ENCODE measurements at places on chromosomes 6 and 20. TPM values are rescaled to one million over a fixed set of nuclear protein-coding genes. Genes with fewer than 3 reads are reported as not detected.

Gene OR11A1
- not detected for total RNA-seq

Gene SYCP2L
- 0.50 TPM for total RNA-seq

Gene SLC35F1
- total RNA-seq, result 2.5 TPM

Gene PACRG
- total RNA-seq, result 11.9 TPM

Gene SLC35D3
- total RNA-seq, result not detected

Gene NCOA7
- 23.1 TPM for total RNA-seq

Gene HSP90AB1
- total RNA-seq, result 846 TPM

Gene BPI
- 0.38 TPM for total RNA-seq

Gene NDUFAF5
- 72.3 TPM for total RNA-seq

Gene MYB
- total RNA-seq, result 0.20 TPM

Gene SEL1L2
- 4.6 TPM for total RNA-seq

Gene NCOA6
- 19.9 TPM for total RNA-seq

GRCh38 chr6:14804785-14805210 is 441.1 kb upstream of the JARID2 start:
- peak; percentile 92 for DNase-seq

DNA sequence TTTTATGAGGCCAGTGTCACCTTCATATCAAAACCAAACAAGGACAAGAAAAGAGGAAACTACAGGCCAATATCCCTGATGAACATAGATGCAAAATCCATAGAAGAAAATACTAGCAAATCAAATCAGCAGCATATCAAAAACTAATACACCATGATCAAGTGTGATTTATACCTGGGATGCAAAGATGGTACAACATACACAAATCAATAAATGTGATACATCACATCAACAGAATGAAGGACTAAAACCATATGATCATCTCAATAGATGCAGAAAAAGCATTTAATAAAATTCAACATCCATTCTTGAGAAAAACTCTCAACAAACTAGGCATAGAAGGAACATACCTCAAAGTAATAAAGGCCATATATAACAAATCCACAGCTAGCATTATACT is 8.1 kb upstream of the GINM1 start:
- DNase-seq, result no peak

- DNase-seq, result no peak
These were observed 15.8 kb downstream of the PSMB1 start for GRCh38 chr6:170537329-170537728.

GRCh38 chr6:167829513-167829912 is 2.8 kb downstream of the AFDN start:
- DNase-seq, result no peak

DNA sequence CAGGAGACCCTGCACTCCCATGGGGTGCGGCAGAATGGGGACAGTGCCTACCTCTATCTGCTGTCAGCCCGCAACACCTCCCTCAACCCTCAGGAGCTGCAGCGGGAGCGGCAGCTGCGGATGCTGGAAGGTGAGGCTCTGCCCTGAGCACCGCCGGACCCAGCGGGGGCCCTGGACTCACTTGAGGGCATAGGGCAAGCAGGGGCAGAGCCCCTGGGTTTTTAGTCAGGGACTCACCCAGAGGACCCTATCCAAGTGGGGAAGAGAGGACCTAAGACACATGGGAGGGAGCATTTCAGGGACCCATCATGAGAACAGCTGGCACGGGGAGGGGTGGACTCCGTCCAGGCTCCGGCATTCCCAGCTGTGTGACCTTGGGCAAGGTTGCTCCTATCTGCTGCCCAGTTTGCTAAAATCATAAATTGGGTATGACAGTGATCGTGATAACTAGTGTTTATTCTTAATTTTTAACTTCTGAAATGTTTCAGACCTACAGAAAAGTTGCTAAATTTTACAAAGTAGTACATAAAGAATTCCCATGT is 9.8 kb downstream of the RBCK1 start:
- DNase-seq, result no peak

DNA sequence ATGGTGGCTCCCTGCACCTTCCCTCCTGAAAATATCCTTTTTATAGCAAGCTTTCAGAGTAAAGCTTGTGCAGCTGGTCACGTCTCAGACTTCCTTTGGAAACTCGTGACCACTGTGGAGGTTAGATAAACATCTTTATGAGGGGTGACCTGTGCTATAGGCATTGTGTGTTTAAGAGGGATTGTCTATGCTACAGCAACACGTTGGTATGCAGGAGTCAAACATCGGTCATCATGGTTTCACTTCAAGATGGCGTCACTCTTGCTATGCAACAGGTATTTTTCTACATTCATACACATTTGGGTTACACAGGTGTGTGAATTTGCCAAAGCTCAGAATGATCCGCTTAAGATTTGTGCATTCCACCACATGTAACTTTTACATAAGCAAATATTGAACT is 14.6 kb upstream of the BLCAP start:
- no peak for DNase-seq

GRCh38 chr20:10832141-10832540 is 158.3 kb upstream of the JAG1 start:
- DNase-seq, result no peak

DNA sequence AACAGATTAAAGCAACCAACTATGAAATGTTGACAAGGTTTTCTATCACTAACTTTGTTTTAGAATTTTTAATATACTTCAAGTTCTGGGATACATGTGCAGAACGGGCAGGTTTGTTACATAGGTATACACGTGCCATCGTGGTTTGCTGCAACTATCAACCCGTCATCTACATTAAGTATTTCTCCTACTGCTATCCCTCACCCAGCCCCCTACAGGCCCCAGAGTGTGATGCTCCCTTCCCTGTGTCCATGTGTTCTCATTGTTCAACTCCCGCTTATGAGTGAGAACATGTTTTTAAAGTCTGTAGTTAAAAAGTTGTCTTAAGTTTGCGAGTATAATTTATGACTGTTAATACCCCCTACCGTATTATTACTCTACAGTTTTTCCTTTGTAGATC is 844.3 kb upstream of the MANEA start:
- DNase-seq, result no peak

DNA sequence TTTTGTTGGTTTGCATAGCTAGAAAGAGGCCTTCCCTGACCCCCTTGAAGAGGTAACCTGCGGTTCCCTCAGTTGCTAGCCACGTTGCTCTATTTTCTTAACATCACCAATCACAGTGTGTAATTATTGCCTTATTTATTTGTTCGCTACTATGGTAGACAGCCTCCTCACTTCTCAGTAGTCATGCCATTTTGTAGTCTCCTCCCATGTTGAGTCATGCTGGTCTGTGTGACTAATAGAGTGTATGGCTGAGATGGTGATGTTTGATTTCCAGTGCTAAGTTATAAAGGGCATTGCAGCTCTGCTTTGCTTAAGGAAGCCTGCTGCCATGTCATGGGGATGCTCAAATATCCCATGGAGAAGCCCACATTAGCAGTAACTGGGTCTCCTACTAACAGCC is 236.6 kb upstream of the CHD6 start:
- no peak for DNase-seq

- no peak for DNase-seq
These were observed 49.6 kb upstream of the RIPOR2 start for GRCh38 chr6:24985323-24985722.

- no peak for DNase-seq
These were observed 137.7 kb downstream of the LCA5 start for GRCh38 chr6:79399499-79399898.

DNA sequence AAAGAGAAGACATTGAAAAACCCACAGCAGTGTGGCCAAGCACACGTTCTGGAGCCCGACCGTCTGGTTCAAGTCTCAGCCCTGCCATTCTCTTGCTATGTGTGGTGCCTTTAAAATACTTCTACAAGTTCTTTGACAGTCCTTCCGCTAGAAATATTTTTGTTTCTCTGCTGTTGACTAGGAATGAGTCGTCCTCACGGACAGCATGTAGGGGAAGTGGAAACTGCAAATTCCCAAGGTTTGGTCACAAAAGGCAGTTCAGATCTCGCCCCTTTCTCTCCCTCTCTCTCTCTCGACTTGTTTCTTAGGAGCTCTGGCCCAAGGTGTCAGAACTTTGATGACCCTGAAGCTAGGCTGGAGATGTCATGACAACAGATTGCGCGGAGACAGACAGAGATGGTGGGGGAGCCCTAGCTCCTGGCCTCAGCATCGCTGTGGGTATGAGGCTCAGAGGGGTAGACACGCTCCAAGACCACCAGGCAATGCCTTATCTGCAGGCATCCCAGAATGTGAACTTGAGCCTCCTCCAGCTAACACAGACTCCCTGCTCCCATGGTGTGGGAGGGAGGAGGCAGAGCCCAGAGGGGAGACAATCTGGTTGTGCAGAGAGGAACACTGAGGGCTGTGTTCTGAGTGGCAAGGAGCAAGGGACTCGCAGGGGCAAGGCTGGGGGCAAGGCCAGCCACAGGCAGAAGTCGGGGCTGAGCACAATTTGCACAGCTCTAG is 368.9 kb upstream of the SULF2 start:
- DNase-seq, result no peak

DNA sequence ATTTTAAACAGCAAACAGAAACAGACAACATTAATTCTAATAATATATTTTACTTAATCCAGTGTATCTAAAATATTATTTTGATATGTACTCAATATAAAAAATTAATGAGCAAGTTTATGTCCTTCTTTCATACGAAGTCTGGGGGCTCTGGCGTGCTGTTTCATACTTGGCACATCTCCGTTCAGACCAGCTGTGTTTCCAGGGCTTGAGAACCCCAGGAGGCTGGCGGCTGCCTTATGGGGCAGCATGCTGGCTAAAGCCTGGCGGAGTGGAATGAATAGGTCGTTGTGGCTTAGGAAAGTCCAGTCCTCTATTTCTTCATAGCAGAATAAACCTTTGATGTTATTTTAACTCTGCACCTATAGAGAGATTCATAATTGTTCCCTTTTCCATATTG is 43.3 kb downstream of the DUSP22 start:
- no peak for DNase-seq

GRCh38 chr6:166397849-166398248 is 15.1 kb upstream of the MPC1 start:
- no peak for DNase-seq

- peak; percentile 34 for DNase-seq
These were observed 695 bp downstream of the ARHGAP18 start for GRCh38 chr6:129709196-129709768.

- DNase-seq, result peak; percentile 58
These were observed 577 bp downstream of the LSM14B start for GRCh38 chr20:62122654-62123449.

DNA sequence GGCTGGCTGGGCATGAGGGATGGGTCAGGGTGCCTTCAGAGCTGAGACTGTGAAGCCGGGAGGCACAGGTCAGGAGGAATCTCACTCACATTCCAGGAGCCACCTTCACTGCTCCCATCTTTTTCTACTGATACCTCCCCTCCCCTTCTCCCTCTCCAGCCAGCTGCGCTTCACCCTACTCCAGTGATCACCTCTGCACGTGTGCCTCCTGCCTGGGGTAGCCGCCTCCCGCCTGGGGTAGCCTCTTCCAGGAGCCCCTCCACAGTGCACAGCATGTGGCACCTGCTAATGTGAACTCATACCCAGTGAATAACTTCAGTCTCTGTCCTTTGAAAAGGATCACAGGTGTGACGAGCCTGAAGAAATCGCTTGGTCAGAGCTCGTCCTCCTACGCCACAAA is 232.6 kb downstream of the TMEM242 start:
- no peak for DNase-seq

All from heart left ventricle (tissue), 16 donors.